ENCODE measurements at places on chromosomes 11 and 22.

- DNase-seq: no peak
Measured at GRCh38 chr11:80118073-80118472, 677.2 kb upstream of the TENM4 start.

- no peak for DNase-seq
Measured at GRCh38 chr11:119316729-119317591, at the start of gene MCAM. Gene MCAM (minus strand): TSS chr11:119317130. CDS start chr11:119317101, 29 bp downstream.

DNA sequence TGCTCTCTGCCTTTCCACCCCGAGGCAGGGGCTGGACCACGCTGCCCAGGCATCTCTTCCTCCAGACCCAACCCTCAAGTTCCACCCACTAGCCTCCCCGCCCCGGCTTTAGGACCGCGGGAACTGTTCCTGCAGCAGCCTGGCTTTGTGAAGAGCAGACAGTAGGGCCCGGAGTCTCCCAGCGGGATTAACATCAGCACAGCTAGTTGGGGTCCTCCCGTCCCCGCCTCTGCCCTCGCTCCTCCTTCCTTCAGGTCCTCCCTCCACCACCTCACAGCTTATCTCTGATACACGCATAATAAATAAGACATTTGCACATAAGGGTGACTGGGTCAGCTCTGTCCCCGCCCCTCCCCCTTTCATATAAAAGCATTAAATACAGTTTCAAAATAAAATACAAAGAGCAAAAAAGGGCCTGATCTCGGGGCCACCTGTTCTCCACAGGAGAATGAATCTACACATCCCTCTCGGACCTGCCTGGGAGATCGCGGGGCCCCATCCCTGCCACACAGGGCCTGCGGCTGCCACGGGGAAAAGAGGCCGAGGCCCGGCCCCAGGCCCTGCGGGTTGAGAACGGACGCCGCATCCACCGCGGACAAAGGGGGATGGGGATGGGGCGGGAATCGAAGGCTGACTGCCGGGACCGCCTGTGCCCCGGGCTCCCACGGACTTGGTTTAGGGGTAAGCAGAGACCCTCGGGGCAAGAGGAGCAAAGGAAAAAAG, 6.5 kb downstream of the ZFTA start:
- DNase-seq: no peak

GRCh38 chr11:63663809-63664208, 7.4 kb downstream of the ATL3 start:
- DNase-seq: no peak

DNA sequence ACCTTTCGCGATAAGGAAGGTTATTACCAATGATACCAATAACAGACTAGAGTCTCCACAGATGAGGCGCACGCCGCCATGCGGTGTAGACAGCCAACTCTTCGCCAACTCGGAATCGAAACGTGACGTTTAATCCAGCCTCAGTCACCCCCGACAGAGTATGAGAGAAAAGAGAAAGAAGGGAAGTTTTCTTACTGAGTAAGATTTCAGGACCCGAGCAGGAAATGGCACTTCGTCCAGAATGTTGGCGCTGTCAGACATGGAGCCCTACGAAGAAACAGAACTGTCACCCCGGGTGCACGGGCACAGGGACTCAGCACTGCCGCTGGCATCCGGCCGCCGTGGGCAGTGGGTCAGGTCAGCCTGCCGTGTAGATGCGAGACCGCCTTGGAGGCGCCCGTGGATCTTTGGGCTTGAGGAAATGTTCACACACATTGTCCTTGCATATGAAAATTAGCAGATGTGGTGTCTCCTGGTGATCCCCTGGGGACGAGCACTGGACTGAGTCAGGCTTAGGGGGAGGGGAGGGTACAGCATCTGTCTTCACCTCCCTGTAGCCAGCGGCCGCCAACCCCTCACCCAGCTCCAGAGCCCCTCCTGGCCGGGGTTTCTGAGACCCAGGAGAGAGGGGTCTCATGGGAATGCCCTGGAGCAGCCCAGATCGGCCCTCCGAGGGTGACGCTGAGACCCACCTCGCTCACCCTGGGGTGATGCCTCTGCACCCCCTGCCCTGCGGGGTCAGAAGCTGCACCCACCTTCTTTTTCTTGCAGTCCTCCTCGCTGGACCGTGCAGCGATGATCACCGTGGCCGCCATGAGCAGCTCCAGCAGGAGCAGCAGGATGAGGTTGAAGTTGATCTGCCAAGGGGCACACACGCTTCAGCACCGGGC, 8.3 kb downstream of the MLC1 start:
- no peak for DNase-seq

GRCh38 chr22:38353142-38353629, 36.0 kb upstream of the CSNK1E start:
- peak; percentile 14 for DNase-seq

DNA sequence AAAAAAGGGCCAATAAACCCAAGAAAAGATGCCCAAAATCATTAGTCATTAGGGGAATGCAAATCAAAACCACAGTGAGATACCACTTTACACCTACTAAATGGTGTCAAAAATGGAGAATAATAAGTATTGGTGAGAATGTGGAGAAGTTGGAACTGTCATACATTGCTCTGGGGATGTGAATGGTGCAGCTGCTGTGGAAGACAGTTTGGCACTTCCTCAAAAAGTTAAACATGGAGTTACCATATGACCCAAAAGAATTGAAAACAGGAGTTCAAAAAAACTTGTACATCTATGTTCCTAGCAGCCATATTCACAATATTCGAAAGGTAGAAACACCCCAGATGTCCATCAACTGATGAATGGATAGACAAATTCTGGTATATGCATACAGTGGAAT, 24.5 kb upstream of the DLAT start:
- no peak for DNase-seq

- no peak for DNase-seq
Measured at GRCh38 chr11:17145972-17146371, 61.8 kb downstream of the PIK3C2A start.

- DNase-seq: no peak
Measured at GRCh38 chr11:8838248-8838647, 72.7 kb upstream of the AKIP1 start.

GRCh38 chr11:61567286-61568061, 13.4 kb downstream of the SYT7 start:
- peak; percentile 44 for DNase-seq

DNA sequence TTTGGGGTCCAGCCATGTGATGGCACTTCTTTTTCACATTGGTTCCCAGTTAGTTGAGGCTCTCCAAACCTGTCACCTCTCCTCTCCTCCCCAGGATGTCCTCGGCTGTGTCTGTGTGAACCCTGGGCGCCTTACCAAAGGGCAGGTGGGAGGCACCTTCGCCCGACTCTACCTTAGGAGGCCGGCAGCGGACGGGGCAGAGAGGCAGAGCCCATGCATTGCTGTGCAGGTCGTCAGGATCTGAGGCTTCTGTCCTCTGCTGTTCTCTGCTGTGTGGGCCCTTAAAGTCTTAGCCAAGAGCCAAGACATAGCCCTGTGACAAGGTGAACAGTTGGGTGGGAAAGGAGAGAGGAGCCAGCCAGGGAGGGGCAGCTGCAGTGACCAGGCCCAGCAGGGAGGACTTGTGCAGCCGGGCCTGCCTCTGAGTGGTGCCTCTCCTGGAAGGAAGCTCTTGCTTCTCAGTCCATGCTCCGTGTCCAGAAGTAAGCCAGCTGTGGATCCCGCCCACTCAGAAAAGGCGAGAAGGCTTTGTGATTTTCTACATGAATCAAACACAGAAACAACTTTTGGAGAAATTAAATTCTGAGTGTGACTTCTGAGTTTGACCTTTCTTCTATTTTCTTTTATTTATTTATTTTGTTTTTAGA, 17.5 kb upstream of the CDC42EP2 start:
- DNase-seq: no peak

- no peak for DNase-seq
Measured at GRCh38 chr11:31788085-31788484, 23.0 kb downstream of the PAX6 start.

- DNase-seq: no peak
Measured at GRCh38 chr11:131814108-131814507, 443.7 kb downstream of the NTM start.

- no peak for DNase-seq
Measured at GRCh38 chr11:5596607-5597201, at the start of gene TRIM6. Gene TRIM6 (plus strand): TSS chr11:5596637. CDS start chr11:5596898, 261 bp downstream.

DNA sequence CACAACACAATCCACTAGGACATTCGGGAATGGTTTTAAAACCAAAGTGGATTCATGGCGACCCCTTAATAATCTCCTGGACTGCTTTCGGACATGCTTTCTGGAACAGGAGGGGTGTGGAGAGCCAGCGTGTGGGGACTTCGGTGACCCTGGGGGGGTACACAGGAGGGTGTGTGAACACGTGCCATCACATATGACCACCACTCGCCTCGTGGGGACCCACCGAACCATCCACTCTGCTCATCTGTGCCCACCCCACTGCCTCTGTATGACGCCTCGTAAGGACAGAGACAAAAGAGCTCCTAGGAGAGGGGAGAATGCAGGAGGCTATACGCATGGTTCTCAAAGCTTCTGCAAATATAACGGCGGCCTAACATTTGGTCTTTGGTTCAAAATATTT, 8.9 kb downstream of the LTO1 start:
- DNase-seq: no peak

- DNase-seq: no peak
Measured at GRCh38 chr11:116895048-116895757, 57.8 kb upstream of the APOA1 start.

DNA sequence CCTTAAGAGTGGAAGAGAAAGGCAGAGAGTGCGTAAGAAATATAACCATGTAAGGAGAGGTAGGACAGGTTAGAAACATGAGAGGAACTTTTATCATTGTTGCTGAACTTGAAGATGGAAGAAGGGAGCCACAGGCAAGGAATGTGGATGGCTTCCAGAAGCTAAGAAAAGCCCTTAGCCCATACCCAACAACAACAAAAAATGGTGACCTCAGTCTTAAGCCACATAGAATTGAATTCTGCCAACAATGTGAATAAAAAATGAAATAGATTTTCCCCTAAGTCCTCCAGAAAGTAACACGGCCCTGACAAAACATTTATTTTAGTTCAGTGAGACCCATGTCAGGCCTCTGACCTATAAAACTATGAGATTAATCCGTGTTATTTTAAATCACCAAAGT, 767.3 kb downstream of the FAM181B start:
- no peak for DNase-seq

DNA sequence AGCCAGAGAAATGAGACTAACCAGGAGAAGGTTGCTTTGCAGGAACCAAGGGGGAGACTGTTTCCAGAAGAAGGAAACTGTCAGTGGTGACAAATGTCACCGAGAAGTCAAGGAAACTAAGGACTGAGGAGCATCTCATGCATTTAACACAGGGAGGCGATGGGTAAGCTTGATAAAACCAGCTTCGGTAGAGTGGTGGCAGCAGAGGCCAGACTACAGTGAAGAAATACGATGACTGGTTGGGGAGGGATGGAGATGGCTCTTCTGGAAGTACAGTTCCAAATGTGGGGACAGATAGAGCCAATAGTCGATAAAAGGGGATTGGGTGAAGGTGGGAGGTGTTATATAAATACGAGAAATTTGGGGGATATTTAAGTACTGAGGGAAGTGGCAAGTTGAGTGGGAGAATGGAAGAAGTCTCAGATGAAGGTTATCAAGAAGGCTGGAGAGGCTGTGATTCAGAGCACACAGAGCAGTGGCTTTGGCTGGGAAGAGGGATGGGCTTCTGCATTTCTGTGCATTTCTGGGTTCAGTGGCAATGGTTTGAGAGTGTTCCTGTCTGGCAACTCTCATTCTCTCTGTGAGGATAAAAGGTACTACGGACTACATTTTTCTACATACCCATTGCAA, 29.2 kb downstream of the SC5D start:
- DNase-seq: no peak

DNA sequence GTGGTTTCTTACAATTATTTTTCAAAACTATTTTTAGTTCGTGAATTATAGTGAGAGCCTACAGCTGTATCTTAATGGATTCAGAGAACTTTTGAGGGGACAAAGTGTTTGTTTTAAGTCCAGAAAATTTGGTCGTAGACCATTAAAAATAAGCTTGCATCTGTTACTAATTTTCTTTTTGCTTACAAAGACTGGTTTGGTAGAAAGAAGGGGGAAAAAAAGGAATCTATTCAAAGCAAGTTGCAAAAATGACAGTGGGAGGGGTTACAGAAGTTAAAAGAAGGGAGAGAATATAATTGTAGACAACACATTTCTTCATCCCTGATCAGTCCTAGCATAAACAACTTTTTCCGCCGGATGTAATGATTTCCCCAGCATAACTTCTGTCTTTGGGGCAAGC, 72.1 kb downstream of the AMOTL1 start:
- no peak for DNase-seq

- no peak for DNase-seq
Measured at GRCh38 chr11:69524291-69524882, 42.9 kb downstream of the LINC01488 start.

GRCh38 chr11:35477901-35478300, 47.5 kb downstream of the PAMR1 start:
- DNase-seq: no peak

GRCh38 chr11:2775083-2775625, 75.4 kb upstream of the KCNQ1OT1 start:
- no peak for DNase-seq

- no peak for DNase-seq
Measured at GRCh38 chr11:86214710-86215109, 29.8 kb upstream of the EED start.

DNA sequence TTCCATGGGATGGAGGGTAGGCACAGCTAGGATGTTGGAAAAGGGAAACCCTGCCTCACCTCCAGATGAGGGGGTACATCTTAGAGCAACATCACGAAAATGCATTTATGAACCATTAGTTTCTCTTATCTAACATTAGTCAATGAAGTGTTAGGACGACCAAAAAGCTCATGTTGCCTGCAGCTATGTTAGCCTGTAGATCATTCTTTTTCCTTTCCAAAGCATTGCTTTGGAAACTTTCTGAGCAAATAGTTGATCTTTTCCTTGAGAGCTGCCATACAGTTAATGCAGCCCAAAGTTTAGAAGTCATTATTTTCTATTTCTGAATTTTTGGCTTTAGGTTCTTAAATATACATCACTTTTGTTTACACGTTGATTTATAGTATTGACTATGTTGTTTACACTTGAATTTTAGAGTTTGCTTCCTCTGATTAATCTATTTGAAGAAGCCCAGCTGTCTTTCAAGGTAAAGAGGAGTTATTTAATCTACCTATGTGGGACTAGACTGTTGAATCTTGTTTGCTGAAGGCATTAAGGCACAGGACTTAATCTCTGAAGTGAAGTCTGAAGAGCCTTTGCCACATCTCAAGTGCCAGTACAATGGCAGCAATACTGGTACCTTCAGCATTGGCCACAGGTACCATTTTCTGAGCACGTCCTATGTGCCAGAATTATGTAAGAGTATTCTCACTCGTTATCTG, 11.0 kb downstream of the POU2AF3 start:
- DNase-seq: no peak

- no peak for DNase-seq
Measured at GRCh38 chr11:62372871-62373270, 35.6 kb downstream of the ASRGL1 start.

- DNase-seq: no peak
Measured at GRCh38 chr11:93783765-93784144, 327 bp upstream of the MED17 start.

GRCh38 chr22:23168391-23169042, 11.8 kb upstream of the BCR start:
- DNase-seq: no peak

- no peak for DNase-seq
Measured at GRCh38 chr11:113073290-113073953, 112.2 kb downstream of the NCAM1 start.

GRCh38 chr22:17106161-17106784, 14.9 kb downstream of the TMEM121B start:
- no peak for DNase-seq

- DNase-seq: no peak
Measured at GRCh38 chr11:61892085-61892370, 683 bp upstream of the FADS3 start.

GRCh38 chr11:57903441-57904123, 120.1 kb upstream of the OR9Q1 start:
- peak; percentile 5 for DNase-seq

Measured in activated CD8-positive, alpha-beta memory T cell treated with anti-CD3 and anti-CD28 coated beads for 4 hours (primary cell).